ENCODE measurements at places on chromosomes 1 and 21.

DNA sequence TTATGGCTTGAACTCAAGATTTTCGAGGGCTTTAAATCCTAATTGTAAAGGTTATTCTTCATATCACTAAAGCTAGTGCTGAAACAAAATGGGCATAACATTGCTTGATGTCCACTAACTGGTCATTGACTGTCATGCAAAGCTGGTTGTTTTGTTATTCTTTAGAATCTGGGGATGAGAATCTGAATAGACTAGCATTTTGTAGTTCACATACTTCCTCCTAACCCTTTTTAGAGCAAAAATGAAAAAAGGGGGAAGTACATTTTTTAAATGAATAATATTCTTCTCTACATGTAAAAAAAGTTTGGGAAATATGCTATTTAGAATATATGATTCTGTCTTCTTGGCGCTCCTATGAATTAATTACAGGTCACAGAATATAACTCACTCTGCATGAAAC, 72.2 kb upstream of the HMCN1 start:
- DNase-seq = no peak

DNA sequence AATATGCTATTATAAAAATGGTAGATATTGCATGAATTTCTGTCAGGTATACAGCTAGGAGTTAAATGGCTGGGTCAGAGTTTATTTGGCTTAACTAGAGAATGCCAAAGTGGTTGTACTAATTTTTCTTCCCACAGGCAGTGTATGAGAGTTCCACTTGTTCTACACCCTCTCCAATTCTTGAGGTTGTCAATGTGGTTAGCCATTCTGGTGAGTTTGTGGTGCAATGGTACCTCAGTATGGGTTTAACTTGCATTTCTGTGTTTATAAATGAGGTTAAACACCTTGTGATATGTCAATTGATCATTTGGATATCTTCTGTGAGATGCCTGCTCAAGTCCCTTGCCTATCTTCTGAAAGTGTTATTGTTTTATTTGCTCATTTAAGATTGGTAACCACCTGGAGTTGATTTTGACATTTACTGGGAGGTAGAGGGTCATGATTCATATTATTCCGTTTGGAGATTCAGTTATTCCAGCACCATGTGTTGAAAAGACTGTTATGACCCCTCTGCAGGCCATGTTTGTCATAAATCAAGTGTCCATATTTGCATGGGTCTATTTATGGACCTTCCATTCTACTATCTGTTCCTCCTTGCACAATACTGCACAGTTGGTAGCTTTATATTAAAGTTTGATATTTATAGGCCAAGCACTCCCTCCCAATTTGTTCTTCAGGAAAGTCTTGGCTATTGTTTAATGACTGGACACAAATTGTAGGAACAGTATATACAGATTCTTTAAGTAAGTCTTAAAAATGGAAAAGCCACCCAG, 5.8 kb downstream of the FALEC start:
- no peak for DNase-seq

DNA sequence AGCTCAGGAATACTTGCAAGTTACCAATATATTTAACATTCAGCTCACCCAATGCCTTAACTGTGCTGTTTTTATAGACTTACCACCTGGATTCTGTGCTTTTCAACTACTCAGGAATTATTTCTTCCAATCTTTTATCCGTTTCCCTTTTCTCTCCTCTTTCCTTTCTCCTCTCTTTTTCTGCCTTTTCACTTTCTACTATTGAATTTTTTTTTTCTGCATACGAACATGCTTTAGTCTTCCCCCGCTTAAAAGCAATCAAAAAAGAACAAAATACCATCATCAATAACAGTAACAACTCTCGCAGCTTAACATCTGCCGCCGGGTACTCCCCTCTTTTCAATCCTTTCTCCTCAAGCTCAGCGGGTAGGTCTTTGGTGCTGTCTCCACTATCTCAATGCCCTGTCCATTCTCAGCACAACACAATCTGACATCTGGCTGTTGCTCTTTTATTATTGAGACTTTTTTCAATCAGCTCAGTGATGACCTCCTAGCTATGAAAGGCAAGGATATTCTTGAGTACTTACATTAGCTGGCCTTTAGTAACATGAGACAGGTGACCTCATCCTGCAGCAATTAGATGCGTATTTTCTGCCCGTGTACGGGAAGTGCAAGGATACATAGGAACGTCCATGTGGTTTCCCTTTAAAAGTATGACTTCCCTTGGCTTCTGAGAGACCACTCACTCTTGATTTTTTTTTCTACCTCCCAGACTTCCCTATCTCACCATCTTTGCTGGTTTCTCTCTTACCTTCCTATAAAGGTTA, 40.2 kb upstream of the SIPA1L2 start:
- DNase-seq = no peak

GRCh38 chr1:56758135-56758534, 61.1 kb downstream of the FYB2 start:
- DNase-seq = peak; percentile 14

DNA sequence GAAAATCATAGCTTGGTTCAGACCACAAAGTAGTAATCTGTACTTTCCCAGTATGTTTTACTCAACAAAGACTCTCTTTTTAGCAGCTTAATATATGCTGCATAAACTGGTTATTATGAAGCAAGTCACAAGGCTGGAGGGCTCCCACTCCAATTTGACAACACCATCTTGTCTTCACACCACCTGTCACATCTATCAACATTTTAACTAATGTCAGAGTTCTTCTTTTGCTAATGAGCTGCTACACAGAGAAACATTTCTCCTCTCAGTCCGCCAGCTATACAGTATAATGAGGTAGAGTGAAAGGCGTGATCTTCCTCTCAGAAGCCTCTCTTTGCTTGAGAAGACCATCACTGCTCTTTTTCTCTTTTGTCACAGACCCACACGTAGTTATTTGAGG, 230.1 kb downstream of the BARHL2 start:
- no peak for DNase-seq

Data from BE2C (cell line).